ENCODE measurements at places on chromosomes 1 and 21. TPM values are rescaled to one million over a fixed set of nuclear protein-coding genes. Genes with fewer than 3 reads are reported as not detected.

DNA sequence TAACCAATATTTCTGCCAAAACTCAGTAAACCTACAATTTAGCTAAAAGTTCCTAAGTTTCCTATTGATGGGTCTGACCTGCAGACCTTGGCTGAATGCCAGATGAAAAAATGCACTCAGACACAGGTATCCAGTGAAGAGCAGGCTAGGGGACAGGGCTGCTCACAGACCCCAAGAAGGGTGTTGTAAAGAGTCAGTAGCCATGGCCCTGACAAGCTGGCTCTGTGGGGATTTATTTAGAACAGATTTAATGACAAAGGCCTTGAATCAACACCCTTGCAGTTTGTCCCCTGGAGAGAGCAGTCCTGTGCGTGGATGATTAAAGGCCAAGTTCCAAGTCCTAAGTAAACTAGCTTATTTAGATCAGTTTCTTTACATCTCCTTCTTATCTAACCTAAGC lies 1243.2 kb upstream of the ADGRL4 start:
- no peak overlapping the region for H3K4me3 ChIP-seq
- no peaks in the 10 kb centered on the region for H3K27me3 ChIP-seq
- H3K4me1 ChIP-seq: peaks cover 24% of the 10 kb centered on the region

DNA sequence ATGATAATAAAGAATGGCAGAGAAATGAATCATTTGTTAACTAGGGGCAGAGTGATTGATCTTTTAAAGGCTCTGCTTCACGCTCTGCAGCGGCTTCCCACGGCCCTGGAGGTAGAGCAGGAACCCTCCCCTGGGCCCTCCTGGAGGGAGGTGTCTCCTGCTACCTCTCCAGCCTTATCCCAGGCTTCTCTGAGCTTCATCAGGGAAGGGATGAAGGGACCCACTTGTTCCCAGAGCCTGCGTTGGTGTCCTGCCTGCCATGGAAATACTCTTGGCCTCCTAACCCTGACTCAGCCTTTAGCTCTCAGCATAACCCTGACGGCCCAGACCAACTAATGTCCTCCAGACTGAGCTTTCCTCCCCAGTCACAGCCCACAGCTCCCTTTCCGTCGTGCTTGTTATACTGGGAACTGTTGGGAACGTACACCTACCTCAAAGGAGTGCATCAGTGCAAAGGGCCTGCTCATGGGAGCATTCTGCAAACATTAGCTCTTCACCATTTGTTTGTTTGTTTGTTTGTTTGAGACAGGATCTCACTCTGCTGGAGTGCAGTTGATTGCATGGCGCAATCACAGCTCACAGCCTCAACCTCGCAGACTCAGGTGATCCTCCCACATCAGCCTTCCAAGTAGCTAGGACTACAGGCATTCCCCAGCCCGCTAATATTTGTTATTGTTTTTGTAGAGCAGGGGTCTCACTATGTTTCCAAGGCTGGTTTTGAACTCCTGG lies 17.4 kb upstream of the HNRNPU start:
- no peaks in the 10 kb centered on the region for H3K4me1 ChIP-seq
- H3K36me3 ChIP-seq: no peaks in the 10 kb centered on the region
- H3K27me3 ChIP-seq: no peaks in the 10 kb centered on the region
- no peak overlapping the region for H3K27ac ChIP-seq
- no peak overlapping the region for H3K4me3 ChIP-seq

Gene CNN3
- 250 TPM for total RNA-seq

DNA sequence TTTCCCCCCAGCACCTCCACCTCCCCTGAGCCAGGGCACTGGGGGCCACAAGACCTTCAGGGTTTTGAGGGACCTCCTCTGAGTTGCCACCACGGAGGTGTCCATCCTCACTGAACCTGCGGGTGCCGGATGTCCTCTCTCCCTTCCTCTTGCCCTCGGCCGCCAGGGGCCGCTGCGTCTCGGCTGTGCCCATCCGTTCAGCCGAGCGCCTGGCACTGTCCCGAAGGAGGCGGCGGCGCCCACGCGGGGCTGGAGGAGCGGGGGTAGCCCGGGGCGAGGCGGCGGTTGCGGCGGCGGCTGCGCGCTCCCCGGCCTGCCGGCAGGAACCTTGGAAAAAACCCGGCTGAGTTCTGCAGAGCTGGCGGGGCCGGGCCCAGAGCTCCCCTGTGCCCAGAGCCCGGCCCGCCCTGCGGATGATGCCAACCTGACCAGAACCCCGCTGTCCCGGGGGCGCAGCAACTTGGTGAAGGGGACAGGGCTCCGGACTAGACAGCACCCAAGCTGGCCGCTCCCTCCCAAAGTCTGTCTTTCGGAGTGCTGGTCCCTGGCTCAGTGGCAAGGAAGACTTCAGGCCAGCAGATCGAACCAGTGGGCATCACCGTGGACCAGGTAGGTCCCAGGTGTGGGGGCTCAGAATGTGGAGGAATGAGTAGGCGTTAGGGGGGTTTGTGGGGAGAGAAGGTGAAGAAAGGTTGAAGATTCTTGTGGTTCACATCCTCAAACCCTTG lies 3.7 kb upstream of the PPM1J start:
- H3K4me3 ChIP-seq: peak overlapping the region; percentile 52
- DNase-seq: peak; percentile 96
- H3K4me1 ChIP-seq: peaks cover 28% of the 10 kb centered on the region
- no peaks in the 10 kb centered on the region for H3K36me3 ChIP-seq

DNA sequence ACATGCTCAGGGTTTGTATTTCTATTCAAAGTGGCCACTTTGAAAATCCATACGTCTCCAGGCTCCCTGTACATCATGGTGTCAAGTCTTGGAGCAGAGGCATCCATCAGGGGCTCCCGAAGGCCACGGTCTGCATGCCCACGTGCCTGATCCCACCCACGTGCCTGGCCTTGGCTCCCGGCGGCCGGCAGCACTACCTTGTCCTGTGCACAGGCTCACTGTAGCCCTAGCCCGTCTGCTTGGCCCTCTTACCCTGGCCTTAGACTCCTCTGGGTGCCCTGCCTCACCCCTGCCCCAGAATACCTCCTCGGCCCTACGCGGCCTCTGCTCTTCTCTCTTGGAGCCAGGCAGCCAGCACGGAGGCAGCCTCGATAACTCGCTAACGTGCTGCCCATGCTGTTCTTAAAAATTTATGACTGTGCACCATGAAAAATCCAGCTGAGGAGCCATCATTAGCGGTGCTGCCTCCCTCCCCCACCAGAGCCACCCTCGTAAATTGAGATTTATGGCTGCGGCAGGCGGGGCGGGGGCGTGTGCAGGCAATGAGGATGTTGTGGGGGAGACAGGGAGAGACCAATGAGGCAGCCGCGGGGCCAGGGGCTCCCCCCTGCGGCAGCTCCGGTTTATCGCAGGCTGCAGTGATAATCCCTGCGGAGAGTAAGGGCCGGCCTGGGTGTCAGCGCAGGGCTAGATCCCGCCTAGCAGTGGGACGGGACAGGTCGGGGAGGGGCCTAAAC lies 24.6 kb downstream of the DMAP1 start:
- DNase-seq: no peak
- no peaks in the 10 kb centered on the region for H3K27me3 ChIP-seq
- H3K4me3 ChIP-seq: no peak overlapping the region

DNA sequence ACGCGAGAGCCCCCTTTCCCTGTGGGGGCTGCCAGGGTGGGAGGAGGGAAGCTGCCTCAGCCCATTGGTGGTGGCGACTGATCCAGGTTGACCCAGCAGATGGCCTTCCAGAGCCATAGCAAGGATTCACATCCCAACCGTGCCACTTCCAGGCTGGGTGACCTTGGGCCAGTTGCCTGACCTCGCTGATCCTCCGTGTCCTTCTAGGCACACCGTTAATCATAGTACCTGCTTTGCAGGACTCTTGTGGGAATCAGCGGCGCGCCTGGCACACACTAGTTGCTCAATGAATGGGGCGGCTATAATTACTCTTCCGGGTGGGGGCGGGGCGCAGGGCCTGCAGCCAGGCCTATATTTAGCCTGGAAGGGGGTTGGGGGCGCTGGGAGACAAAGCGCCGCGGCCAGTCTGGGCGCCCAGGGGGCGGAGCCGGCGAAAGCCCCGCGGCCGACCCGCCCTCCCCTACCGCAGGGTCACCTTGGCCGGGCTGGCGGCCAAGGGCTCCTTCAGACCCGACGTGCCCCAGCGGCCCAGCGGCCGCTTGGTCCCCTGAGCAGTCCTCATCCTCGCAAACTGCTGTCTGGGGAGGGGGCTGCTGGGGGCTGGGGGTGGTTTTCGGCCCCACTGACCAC lies 5.1 kb downstream of the HSPB7 start:
- H3K27ac ChIP-seq: peak overlapping the region; percentile 92
- H3K4me1 ChIP-seq: peaks cover 49% of the 10 kb centered on the region
- DNase-seq: peak; percentile 76
- H3K36me3 ChIP-seq: peaks cover 4% of the 10 kb centered on the region
- no peaks in the 10 kb centered on the region for H3K27me3 ChIP-seq

DNA sequence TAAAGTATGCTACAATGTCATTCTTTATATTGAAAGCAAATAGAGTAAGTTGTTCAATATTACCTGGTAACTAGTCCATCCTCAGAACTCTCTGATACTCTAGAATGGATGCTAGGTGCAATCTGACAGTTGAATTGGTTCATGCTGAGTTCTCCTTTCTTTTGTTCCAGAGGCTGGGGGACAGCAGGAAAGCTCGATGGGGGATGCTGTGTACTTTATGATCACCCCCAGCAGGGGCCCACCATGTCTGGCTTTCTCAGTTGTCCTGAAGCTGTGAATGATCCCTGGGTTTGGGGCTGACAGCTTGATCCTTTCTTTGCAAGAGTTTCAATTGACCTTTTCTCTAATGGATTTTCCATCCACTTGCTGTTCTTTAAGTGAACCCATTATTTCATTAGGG lies 22.5 kb downstream of the FMN2 start:
- DNase-seq: no peak
- no peak overlapping the region for H3K27ac ChIP-seq
- no peak overlapping the region for H3K4me3 ChIP-seq
- H3K36me3 ChIP-seq: no peaks in the 10 kb centered on the region
- no peaks in the 10 kb centered on the region for H3K27me3 ChIP-seq

DNA sequence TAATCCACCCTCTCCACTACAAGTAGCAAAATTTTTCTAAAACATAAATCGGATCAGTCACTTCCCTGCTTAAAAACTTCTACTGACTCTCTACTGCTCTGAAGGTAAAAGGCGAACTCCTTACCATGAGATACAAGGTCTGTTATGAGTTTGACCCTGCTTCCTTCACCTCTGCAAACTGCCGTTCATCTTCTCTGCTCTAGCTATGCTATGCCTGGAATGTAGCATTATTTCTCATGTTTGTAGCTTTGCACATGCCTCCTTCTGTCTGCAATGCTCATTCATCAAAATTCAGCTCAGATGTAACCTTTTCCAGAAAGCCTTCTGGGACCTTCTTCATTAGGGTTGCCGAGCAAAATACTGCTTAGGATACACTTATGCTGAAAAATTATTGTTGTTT lies 30.8 kb downstream of the RPL5 start:
- no peak overlapping the region for H3K27ac ChIP-seq
- DNase-seq: no peak
- H3K4me3 ChIP-seq: no peak overlapping the region
- H3K36me3 ChIP-seq: no peaks in the 10 kb centered on the region

GRCh38 chr1:225909477-225909876 lies 14.6 kb downstream of the PYCR2 start:
- H3K4me3 ChIP-seq: no peak overlapping the region
- DNase-seq: no peak
- H3K27me3 ChIP-seq: no peaks in the 10 kb centered on the region
- H3K27ac ChIP-seq: no peak overlapping the region

Gene FAM43B
- total RNA-seq: 0.52 TPM

DNA sequence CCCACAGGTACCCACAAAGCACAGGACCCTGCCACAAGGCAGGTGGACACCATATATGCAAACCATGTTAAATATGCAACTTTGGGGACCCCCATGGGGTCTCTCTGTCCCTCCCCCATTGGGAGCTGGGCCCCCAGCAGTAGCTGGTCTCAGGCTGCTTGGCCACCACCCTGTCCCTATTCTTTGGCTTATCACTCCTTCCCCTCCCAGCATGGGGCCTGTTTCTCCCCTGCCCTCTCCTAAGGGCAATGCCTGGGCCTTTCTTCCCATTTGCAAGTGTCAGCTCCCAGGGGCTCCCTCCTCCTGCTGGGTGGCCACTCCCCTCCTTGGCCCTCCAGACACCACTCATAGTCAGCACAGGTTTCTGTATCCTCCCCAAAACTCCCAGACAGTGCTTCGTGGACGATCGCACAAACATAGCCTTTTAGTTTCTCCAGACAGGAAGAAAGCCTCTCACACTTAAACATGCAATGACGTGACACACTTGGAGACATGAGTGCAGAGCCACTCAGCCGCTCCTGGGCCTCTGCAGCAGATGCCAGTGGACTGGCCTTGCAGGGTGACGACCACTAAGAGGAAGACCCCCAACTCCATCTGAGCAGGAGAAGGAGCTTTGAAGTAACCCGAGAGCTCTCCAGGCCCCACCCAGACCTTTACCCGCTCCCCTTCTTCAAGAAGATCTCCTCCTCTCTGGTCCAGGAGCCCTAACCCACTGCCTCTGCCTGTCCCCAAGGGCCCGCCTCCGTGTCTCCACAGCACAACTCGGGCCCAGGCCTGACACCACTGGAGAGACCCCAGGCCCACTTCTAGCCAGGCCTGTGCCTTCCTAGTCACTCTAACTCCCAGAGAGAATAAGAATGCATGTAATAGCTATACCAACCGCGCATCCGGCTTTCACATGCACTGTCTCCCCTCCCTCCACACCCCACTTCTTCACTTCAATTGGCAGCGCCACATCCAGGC lies 22.9 kb downstream of the CITED4 start:
- H3K4me1 ChIP-seq: no peaks in the 10 kb centered on the region
- H3K36me3 ChIP-seq: peaks cover 10% of the 10 kb centered on the region
- no peak overlapping the region for H3K4me3 ChIP-seq
- no peaks in the 10 kb centered on the region for H3K27me3 ChIP-seq
- no peak overlapping the region for H3K27ac ChIP-seq

GRCh38 chr1:184695023-184695422 lies 59.6 kb downstream of the EDEM3 start:
- peaks cover 16% of the 10 kb centered on the region for H3K4me1 ChIP-seq
- DNase-seq: no peak
- no peak overlapping the region for H3K4me3 ChIP-seq
- no peaks in the 10 kb centered on the region for H3K27me3 ChIP-seq

DNA sequence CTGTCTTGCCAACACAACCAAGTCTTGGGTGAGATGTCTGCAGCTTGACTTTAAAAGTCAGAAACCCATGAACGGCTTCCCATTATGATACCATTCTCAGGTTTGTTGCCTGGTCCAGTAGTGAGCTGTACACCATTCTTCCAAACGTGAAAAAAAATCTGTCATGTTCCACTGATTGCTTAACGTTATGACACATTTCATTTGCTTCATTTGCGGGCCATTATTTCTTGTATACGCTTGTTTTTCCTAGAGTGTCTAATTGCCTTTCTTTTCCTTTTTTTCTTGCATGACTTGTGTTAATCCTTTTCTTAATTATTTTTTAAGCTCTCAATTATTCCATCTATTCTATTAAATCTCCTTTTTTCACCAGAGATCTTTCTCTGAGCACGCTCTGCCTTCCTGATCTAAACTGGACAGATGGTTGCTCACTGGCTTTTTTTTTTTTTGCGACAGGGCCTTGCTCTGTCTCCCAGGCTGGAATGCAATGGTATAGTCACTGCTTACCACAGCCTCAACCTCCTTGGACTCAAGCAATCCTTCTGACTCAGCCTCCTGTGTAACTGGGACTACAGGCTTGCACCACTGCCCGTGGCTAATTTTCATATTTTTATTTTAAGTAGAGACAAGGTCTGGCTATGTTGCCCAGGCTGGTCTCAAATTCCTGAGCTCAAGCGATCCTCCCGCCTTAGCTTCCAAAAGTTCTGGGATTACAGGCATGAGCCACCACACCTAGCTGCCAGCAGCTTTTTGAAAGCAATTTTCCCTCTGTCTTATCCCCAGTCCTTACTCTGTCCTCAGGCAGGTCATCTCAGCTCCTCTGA lies 31.7 kb upstream of the CAMTA1 start:
- no peak for DNase-seq
- H3K36me3 ChIP-seq: peaks cover 4% of the 10 kb centered on the region
- no peaks in the 10 kb centered on the region for H3K4me1 ChIP-seq
- H3K27me3 ChIP-seq: peaks cover 36% of the 10 kb centered on the region
- H3K27ac ChIP-seq: no peak overlapping the region

Gene C1QB
- total RNA-seq: not detected

Gene PPT1
- total RNA-seq: 48.6 TPM
